Neural progenitor cell (in vitro differentiated cells): ENCODE measurements at places on chromosomes 11 and 22. TPM values are rescaled to one million over a fixed set of nuclear protein-coding genes. Genes with fewer than 3 reads are reported as not detected.

- DNase-seq = no peak
Observed at GRCh38 chr22:24030186-24030702, 19.1 kb downstream of the CABIN1 start.

GRCh38 chr22:42805016-42805997 is 51.8 kb downstream of the ARFGAP3 start:
- peak; percentile 34 for DNase-seq

DNA sequence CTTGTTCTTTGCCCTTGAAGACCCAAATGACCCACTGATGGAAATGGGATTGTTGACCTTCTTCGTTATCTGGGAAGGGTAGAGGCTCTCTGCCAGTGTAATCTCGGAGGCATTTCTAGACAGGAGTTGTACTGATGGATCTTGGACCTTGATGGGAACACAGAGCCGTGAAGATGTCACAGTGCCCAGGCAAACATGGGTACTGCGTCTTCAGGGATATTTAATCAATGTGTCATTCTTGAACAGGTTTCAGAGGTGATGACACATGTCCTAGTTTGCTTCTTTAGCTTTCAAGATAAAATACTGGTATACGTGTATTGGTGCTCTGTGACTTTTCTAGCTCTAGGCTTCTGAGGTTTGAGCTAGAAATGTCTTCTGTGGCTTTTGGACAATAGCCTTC is 6.2 kb downstream of the LDLRAD3 start:
- no peak for DNase-seq

- DNase-seq = no peak
Observed at GRCh38 chr11:82969811-82970210, 68.3 kb downstream of the DDIAS start.

GRCh38 chr11:100948936-100949335 is 180.7 kb downstream of the PGR start:
- DNase-seq = no peak

GRCh38 chr11:67500831-67501715 is 4.1 kb downstream of the PITPNM1 start:
- DNase-seq = no peak

DNA sequence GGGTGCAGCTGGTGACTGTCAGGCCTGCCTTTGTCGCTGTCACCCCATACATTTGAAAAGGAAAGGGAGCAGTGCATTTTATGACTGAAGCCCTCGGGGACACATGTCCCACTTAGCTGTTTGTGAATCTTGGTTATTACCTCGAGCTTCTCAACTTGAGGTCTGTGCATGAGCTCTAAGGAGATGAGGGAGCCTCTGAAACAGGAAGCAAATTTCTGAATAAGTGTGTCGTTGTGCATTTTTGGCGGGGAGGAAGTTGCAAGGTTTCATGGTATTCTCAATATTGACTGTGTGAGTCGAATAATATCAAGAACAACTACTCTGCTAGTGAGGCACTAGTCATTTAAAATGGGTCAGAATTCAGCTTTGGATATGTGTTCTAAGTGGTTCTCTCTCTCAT is 149.7 kb upstream of the PLET1 start:
- DNase-seq = no peak

GRCh38 chr11:72814286-72815109 is at the start of gene ATG16L2:
TSS of gene ATG16L2 (plus strand) at chr11:72814411. CDS start at chr11:72814446, 35 bp downstream.
- peak; percentile 96 for DNase-seq

- DNase-seq = no peak
Observed at GRCh38 chr11:86874304-86875056, 74.1 kb downstream of the PRSS23 start.

DNA sequence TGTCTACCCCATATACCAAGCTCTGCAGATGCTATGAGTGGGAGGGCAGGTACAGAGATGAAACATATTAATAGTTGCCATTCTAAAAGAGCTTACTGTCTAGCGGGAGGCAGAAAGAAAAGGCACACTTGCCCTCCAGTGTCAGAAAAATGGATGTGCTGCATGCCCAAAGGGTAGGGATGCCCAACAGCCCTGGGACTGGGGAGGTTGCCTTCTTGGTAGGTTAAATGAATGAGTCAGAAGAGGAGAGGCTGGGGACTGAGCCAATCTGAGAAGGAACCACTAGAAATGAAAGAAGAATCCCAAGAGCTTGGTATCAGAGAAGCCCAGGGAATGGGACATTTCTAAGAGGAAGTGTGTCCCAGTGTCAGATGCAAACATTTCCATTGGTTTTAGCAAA is 1.2 kb downstream of the BIRC3 start:
- no peak for DNase-seq

GRCh38 chr11:133041928-133042882 is 490.1 kb downstream of the OPCML start:
- no peak for DNase-seq

DNA sequence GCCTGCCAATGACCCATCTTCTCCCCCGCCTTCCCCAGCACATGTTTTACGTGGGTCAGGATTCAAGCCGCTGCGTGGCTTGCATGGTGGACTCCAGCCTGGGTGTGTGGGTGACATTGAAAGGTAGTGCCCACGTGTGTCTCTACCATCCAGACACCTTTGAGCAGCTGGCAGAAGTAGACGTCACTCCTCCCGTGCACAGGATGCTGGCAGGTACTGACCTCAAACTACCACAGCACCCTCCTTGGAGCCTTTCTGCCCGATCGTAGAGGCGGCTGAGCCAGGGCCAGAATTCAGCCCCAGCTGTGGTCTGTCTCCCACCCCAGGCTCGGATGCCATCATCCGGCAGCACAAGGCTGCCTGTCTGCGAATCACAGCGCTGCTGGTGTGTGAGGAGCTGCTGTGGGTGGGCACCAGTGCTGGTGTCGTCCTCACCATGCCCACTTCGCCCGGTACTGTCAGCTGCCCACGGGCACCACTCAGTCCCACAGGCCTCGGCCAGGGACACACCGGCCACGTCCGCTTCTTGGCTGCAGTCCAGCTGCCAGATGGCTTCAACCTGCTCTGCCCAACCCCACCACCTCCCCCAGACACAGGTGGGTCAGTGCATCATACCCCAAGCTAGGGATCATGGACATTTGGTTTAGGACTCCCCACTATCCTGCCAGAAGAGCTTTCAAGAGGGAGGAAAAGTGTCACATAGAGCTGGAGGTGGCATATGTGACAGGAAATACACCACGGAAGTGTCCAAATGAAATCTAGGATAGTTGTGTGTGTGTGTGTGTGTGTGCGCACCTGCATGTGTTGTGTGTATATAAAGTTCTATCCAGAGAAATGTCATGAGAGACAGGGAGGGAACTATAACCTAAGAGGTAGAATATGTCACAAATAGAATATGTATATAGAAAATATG is 10.6 kb upstream of the RELT start:
- no peak for DNase-seq

DNA sequence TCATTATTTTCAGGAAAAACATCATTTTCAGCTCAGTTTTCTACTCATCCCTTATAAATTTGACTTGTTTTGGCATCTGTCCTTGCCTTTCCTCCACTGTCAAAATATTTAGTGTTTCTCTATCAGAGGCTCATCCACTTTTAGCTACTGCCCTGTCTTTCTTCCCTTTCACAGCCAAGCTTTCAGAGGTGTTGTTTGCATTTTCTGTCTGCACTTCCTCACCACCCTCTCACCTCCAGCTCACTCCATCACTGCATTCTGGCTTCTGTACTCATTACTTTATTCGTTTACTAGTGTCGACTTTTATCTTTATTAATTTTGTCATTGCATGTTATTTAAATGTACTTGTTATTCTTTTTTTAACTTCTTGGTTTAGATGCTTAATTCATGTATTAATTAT is 26.7 kb upstream of the NNMT start:
- DNase-seq = no peak

- peak; percentile 91 for DNase-seq
Observed at GRCh38 chr11:849104-849824, 6.6 kb downstream of the TSPAN4 start.

GRCh38 chr22:21622919-21623647 is 6.7 kb downstream of the YDJC start:
- no peak for DNase-seq

- DNase-seq = peak; percentile 45
Observed at GRCh38 chr11:115623021-115623451, 118.8 kb upstream of the CADM1 start.

- no peak for DNase-seq
Observed at GRCh38 chr11:12243911-12244550, 133.3 kb upstream of the PARVA start.

GRCh38 chr11:96070453-96070852 is 146.5 kb upstream of the MTMR2 start:
- DNase-seq = no peak

- no peak for DNase-seq
Observed at GRCh38 chr22:29133603-29134133, 60.8 kb downstream of the KREMEN1 start.

DNA sequence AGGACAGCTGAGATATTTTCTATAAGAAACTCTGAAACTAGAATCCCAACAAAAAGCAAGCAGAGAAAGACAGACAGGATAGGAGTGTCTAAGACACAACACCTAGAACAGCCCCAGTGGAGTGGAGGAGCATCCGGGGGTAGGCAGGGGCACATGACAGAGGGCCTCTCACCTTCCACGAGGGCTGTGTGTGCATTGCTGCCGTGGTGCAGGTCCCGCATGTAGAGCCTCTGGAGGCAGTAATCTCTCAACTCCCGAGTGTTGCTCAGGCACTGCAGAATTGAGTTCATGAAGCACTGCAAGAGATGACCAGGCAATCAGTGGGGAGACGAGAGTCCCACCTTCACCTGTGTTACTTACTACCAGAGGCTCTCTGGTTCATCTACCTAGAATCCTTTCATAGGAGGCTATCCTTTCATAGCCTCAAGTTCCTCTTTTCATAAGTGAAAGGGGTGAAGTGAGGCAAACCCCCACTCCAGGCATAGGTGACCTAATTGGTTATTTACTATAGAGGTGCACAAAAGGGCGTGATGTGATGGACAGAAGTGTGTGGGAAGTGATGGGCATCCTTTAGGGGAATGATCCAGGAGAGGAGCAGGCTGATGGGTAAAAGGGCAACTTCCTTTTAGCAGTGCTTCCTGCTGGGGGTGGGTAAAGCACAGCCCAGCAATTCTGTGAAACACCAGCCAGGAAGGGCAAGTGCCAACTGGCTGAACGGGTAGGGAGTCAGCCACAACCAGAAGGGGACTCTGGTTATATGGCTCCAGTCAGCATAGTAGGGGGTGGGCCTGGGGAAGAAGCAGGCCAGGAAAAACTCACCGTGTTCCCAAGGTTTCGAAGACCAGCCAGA is 13.1 kb upstream of the MFRP start:
- DNase-seq = no peak

GRCh38 chr11:16856022-16856471 is 117.6 kb downstream of the C11orf58 start:
- DNase-seq = no peak

- DNase-seq = peak; percentile 1
Observed at GRCh38 chr11:73228268-73229134, 10.4 kb downstream of the P2RY2 start.

DNA sequence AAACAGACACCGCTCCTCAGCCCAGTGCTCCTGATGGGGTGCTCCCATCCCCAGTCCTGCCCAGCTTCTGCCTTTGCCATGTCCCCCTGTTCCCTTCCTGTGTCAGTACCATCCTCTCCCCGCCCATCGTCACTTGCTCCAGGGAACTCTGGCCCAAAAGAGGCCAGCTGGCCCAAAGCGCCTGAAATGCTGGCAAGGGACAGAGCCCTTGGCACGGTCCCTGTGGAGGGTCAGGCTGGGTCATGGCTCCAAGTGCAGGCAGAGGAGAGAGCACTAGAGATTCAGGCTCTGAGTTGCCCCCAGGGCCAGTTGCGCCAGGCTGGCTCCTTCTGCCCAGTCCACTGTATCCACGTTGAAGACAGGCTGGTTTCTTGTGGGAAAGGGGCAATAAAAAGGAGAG is 8.4 kb upstream of the HDHD5 start:
- no peak for DNase-seq

DNA sequence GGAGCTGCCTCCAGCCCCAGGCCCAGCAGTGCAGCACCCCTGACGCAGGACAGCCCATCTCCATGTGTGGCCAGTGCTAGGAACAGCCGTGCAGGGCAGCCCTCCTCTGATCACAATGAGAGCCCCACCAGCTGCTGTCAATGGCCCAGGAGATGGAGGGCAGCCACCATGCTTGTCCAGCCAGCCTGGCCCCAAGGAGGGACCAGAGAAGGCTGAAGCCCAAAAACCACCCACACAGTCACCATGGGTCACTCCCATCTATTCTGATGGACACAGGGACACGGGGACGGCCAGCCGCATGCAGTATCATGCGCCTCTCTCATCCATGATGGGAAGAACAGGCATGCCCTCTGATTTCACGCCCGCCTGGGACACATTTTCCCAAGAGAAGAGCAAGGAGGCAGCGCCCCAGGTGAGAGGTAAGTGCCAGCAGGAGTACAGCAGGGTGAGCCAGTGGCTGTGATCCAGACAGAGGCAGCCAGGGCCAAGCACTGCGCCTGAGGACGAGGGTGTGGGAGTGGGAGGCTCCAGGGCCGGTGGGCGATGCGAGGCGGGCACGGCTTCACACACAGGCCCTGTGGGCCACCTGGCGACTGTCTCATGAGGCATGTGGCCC is 33.6 kb upstream of the GNB1L start:
- no peak for DNase-seq

GRCh38 chr11:86101941-86102407 is 33.1 kb upstream of the PICALM start:
- no peak for DNase-seq

DNA sequence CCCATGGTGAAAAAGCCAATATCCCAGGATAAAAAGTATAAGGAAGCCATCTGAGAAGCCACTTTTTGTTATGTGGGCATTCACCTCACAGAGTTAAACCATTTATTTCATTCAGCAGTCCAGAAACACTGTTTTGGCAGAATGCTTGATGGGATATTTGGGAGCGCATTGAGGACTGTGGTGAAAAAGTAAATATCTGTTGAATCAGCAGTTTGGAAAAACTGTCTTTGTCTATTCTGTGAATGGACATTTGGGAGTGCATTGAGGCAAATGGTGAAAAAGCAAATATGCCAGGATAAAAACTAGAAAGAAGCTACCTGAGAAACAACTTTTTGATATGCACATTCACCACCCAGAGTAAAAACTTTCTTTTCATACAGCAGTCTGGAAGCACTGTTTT is 276.2 kb upstream of the TRIM48 start:
- no peak for DNase-seq

Gene TRIM49
- not detected in 2 replicates for total RNA-seq

Gene CTR9
- 20.8 and 26.4 TPM in 2 replicates for total RNA-seq

Gene DKK3
- total RNA-seq = 23.9 and 26.1 TPM in 2 replicates

Gene SHISAL1
- total RNA-seq = 4.4 and 5.7 TPM in 2 replicates

Gene CDC42EP2
- 0.11 and 0.87 TPM in 2 replicates for total RNA-seq

Gene ASCL3
- total RNA-seq = not detected in 2 replicates

Gene SLC36A4
- total RNA-seq = 31.6 and 67.6 TPM in 2 replicates

Gene CACNA1I
- 0.11 and 0.22 TPM in 2 replicates for total RNA-seq

Gene SLC1A2
- 4.2 and 4.9 TPM in 2 replicates for total RNA-seq

Gene TTC38
- 41.0 and 50.5 TPM in 2 replicates for total RNA-seq

Gene PKDREJ
- total RNA-seq = not detected in 2 replicates

Gene TMEM132A
- total RNA-seq = 34.0 and 77.2 TPM in 2 replicates

Gene TRPM5
- total RNA-seq = 0.34 TPM in 1 of 2 replicates, not detected in the other

Gene SEC14L2
- total RNA-seq = 4.9 and 5.7 TPM in 2 replicates

Gene AP1B1
- total RNA-seq = 34.7 and 57.0 TPM in 2 replicates

Gene PSMD13
- 90.6 and 106 TPM in 2 replicates for total RNA-seq

Gene HPX
- total RNA-seq = 0.56 TPM in 2 replicates

Gene NLRX1
- 10.2 and 34.8 TPM in 2 replicates for total RNA-seq

Gene TRMU
- 66.9 and 70.1 TPM in 2 replicates for total RNA-seq

Gene GAL3ST3
- 8.5 and 35.9 TPM in 2 replicates for total RNA-seq
